ENCODE measurements at places on chromosomes 13 and 19.
A peak's percentile ranks its signal among the peaks of the same experiment; 100 is the strongest.

- DNase-seq: no peak
These were observed 87.6 kb downstream of the MUC16 start for GRCh38 chr19:8922591-8922990.

GRCh38 chr19:5895409-5895808, 8.2 kb downstream of the NDUFA11 start:
- DNase-seq: no peak

DNA sequence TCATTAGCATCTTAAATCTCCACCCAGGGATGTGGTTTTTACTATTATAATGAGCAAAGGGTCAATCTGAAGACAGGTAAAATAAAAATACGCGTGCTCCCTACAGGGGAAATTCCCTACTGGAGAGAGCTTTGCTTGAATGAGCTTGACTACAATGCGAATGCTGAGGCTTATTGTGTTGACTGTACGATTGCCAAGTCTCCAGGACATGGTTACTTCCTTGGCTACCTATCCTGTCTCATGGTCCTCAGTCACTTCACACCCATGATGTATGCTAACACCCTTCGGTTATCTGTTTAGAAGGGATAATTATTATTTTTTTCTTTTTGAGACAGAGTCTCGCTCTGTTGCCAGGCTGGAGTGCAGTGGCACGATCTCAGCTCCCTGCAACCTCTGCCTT, 61.7 kb downstream of the ZNF627 start:
- DNase-seq: no peak

GRCh38 chr19:30171795-30172612, 200.2 kb upstream of the ZNF536 start:
- DNase-seq: no peak

- DNase-seq: peak; percentile 22
These were observed 806 bp downstream of the ZNF90 start for GRCh38 chr19:20078581-20079031.

DNA sequence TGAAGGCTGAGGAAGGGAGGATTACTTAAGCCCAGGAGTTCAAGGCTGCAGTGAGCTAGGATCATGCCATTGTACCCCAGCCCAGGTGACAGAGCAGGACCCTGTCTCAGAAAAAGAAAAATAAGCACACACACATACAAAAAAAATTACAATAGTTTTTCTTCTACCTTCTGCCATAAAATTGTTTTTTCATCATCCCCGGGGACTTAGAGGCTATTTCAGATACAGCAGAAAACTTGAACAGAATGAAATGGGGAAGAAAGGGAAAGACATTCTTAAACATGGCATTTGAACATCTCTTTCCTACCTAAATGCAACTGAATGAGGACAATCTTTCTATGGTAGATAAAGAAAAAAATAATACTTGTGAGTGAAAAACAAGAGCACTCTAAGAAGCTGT, 109.1 kb downstream of the KCTD12 start:
- no peak for DNase-seq

DNA sequence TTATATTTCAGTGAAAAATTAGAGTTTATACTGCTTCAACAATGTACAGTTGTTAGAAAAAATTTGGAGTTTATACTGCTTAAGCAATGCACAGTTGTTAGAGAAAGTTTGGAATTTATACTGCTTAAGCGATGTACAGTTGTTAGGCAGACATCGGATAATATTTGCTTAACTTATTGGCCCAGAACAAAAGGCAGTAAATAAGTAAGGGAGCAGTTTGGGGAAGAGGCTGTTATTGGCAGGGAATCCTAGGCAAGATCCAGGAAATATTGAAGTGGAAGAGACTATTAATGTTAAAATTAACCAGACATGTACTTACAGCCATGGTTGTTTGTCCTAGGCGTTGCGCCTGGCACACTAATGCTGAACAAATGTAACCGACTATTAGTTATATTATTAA, 166.9 kb downstream of the GPC5 start:
- no peak for DNase-seq

- DNase-seq: peak; percentile 66
These were observed 154.2 kb upstream of the KLF12 start for GRCh38 chr13:74288361-74288911.

GRCh38 chr19:34459614-34460013, 21.9 kb upstream of the WTIP start:
- DNase-seq: no peak

GRCh38 chr13:50127726-50128291, 112.6 kb downstream of the KCNRG start:
- peak; percentile 19 for DNase-seq

DNA sequence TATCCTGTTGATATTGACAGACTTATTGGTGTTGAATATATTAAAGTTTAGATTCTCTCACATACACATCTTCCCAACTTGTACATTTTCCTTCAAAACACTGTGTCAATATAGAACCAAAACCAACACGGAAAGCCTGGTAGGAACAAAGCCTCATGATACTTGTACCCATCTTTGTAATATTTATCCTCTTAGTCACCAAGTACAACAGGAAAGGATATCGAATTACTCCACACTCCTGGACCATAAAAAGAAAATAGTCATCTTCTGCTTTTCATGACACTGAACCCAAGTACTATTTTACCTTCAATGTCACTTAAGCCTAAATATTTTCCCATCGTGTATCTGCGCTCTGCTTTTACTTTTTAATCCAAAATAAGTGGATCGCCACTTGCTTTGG, 702.9 kb upstream of the PCDH9 start:
- DNase-seq: no peak

DNA sequence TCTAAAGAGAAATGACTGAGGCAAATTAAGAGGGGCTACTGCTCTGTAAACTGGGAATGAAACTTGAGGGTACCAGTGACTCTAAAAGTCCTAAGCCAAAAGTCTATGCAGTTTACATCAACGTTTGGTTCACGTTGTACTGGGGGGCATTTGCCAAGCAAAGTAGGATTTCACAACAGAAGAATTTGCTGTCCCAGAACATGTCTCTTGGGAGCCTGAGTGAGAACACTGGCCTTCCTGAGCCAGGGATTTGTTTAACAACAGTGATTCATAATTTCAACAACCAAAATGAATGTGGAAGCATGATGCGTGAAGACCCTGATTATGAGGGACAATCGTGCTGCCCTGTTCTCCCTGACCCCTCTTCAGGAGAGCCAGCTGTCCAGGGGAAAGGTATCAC, 178.0 kb downstream of the OXGR1 start:
- DNase-seq: no peak

DNA sequence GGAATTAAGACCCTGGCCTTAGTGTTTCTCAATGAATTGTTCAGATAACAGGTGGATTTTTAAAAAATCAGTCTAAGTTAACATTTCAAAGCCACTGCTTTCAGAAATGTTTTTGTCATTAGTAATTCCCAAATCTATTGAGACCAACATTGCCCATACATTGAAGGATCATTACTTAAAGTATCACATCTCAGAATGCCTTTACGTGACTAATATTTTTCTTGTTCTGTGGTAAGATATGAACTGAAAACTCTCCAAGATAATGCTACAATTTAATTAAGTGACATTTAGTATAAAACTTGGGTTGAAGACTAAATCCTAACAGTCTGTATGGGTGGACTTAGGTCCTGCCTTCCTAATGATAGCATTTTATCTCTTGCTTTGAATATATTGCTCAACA, 59.4 kb upstream of the POSTN start:
- no peak for DNase-seq

- DNase-seq: no peak
These were observed 167.4 kb downstream of the KDM4B start for GRCh38 chr19:5136073-5136855.

- DNase-seq: peak; percentile 85
These were observed 21.4 kb downstream of the LCP1 start for GRCh38 chr13:46160471-46161066.

- DNase-seq: peak; percentile 80
These were observed 2.0 kb upstream of the JUNB start for GRCh38 chr19:12789098-12789903.

DNA sequence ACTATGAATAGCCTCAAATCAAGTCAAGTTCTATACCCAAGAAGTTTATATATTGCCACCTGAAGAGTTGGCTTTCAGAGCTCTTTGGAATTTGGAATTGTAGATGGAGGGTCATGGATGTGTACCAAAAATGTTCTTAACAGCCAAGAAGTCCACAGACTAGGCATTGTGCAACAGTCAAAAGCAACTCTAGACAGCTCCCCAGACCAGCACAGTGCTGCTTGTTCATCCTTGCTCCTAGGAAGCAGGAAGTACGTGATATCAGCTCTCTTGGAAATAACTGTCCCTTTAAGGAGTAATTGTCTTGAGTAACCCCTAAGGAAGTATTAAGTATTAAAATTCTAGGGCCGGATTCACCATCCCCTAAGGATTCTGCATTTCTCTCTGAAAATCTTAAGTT, 30.7 kb upstream of the IL17D start:
- DNase-seq: no peak

GRCh38 chr13:79812070-79812850, 331.3 kb downstream of the NDFIP2 start:
- DNase-seq: peak; percentile 63

GRCh38 chr13:99275093-99275469, 16.9 kb upstream of the GPR18 start:
- no peak for DNase-seq

- DNase-seq: no peak
These were observed 3.6 kb downstream of the MAU2 start for GRCh38 chr19:19324059-19324770.

DNA sequence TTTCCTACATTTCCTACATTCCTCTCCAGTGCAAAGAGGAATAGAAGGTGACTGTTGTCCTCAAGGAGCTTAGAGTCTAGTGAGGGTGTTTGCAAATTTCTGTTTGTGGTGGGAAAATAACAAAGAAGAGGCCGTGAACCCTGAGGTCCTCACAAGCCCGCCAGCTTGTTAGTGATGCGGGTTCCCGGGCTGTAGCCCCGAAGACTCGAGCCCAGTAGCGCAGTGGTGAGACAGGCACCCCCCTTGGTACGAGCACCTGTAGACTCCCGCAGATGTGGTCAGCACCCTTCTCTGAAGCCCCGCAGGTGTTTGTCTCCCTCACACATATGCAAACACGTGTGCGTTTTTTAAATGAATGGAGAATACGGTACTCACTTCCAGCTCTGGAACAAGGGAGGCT, 26.5 kb upstream of the SPACA7 start:
- DNase-seq: no peak

- DNase-seq: peak; percentile 70
These were observed 169.6 kb upstream of the GPR12 start for GRCh38 chr13:26929971-26930730.

- no peak for DNase-seq
These were observed 90.5 kb downstream of the STARD13 start for GRCh38 chr13:33194820-33195692.

- DNase-seq: no peak
These were observed 298 bp upstream of the FAM98C start for GRCh38 chr19:38402623-38402966.

- DNase-seq: no peak
These were observed 826.9 kb upstream of the PCDH9 start for GRCh38 chr13:68056816-68057710.

DNA sequence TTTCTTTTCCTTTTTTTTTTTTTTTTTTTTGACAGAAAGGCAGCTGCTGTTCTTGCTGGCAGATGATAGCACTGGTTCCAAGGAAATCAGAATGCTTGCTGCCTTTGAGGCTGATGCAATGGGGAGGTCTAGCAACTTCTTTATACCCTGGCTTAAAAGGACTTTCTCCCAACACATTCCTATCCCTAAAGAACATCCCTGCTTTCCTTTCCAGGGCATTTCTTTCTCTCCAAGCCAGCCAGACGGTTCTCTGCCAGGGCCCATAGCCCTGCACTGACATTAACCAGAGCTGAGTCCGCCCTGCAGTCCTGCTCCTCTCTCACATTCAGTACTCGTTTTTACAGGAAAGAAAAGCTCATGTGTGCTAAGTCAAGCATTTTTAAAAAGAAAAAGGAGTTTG, 133.9 kb upstream of the WASF3 start:
- no peak for DNase-seq

DNA sequence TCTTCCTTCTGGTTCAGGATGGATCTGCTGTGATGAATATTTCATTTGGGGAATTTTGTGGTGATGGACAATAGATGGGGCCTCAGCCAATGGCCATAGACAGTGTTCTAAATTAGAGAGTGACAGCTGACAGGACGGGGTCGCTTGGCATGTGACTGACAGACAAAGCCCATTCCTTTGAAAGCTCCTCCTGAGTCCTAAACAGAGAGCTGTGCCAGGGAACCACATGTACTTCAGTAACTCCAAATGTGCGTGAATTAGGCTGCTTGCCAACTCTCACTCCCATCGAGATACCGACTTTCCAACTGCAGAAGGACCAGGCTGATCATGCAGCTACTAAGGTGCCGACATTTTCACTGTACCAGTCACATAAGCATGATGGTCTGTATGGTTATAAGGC, 187.7 kb downstream of the SHISA2 start:
- DNase-seq: no peak

GRCh38 chr13:43305416-43305815, 282.0 kb downstream of the DNAJC15 start:
- DNase-seq: no peak

DNA sequence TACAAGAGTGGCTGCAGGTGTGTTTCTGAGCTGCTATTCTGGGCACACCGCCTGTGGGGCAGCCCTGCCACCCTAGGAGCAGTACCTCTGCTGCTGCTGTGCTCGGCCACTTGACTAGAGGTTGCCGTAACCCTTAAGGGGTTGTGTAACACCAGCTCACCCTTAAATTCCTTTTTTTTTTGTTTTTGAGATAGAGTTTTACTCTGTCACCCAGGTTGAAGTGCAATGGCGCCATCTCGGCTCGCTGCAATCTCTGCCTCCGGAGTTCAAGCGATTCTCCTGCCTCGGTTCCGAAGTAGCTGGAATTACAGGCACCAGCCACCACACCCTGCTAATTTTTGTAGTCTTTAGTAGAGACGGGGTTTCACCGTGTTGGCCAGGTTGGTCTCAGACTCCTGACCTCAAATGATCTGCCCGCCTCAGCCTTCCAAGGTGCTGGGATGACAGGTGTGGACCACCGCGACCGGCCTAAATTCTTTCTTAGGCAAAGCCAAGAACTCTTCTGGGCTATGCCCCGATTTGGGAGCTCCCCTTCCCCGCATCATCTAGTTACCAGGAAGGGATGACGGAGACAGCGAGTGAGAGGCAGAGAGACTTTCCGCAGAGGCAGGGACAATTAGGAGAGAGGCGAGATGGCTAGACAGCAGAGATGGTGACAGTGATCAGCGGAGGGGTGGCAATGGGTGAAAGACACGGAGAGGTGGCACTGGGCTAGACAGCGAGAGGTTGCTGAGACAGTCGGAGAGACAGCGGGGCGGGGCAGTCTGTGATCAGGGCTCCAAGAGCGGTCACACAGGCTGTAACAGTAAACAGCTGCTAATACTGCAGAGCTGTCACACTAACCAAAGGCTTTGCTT, 4.4 kb upstream of the LILRA5 start:
- no peak for DNase-seq

DNA sequence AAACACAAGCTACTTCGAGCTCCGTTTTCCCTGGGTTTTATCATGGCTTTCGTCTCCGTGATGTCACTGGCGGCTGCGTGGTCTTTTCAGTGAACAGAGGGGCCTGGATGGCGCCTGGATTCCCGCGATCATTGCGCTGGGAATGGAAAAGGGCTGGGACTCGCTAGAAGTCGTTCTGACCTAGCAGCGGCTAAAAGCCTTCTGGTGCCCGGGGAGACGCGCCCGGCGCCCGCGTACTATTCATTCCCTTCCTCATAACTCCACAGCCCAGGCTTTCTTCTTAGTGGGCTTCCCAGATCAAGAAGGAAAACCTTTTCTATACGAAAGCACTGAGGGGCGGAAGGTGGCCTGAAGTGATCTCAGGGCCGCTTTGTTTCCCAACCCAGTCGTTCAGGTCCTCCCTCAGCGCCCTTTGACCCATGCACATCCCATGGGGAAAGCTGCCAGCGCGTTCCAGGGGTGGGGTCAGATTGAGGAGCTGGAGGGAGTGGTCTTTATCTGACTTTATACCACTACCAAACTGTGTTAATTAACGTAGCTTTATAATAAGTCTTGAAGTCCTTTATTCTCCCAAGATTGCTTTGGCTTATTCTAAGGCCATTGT, 96.6 kb downstream of the ELF1 start:
- DNase-seq: no peak
